CD4-positive, alpha-beta T cell treated with Interleukin-12 subunit alpha and Interleukin-12 subunit beta, for 1 hour (primary cell): ENCODE measurements at places on chromosomes 6 and 20.

DNA sequence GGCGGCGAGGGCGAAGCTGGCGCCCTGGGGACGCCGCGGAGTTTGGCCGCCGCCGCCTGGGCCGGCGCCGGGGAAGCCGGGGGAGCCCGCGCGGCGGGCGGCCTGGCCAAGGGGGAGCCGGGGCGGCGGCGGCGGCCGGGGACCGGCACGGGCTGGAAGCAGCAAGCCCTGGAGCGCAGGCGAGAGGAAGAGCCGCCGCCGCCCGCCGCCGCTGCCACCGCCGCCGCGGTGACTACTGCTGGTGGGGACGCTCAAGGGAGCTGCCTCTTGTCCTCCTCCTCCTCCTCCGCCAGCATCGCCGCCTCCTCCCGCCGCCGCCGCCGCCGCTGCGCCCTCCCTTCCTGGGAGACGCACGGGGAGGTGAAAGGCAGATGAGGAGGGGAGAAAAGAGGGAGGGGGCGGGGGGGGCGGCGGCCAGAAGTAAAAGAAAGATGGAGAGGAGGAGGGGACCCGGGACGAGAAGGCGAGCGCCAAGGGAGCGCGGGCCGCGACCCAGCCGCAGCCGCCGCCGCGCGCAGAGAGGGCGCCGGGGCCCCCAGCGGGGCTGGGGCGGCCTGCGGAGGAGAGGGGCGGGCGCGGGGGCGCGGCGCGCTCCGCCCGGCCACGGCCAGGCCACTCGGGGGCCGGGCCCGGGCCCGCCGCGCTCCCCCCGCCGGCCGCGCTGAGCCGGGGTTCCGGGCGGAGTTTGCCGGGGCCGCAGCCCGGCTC lies 846 bp downstream of the PDE10A start:
- DNase-seq: no peak

- DNase-seq: no peak
These were observed 166.5 kb downstream of the SOBP start for GRCh38 chr6:107656401-107656800.

GRCh38 chr20:62381842-62382241 lies 5.1 kb upstream of the RPS21 start:
- no peak for DNase-seq

GRCh38 chr20:50562262-50562701 lies 52.1 kb downstream of the PTPN1 start:
- no peak for DNase-seq

- DNase-seq: no peak
These were observed 11.8 kb upstream of the SCAF8 start for GRCh38 chr6:154721460-154721859.

DNA sequence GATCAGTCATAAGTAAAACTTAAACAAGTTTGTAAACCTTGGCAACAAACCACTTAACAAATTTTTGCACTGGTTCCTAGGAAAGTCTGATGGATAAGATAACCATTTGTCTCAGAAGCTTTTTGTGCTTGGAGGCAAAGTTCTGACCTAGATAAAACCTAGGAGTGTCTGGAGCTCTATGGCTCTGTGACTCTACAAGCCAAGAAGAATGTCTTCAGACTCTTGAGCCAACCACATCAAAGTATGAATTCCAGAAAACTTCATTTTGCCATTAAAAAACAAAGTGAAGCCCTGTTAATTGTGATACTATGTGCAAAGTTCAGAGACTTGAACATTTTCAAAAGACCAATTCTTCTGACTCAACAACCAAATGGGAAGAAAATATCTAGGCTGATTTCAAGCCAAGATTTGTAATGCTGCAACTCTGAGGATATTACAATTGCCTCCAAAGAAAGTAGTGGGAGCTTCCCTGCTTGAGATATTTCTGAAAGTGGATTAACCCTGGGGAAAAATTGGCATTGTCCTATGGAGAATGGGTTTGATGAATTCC lies 158.1 kb upstream of the FOXQ1 start:
- no peak for DNase-seq

- peak; percentile 70 for DNase-seq
These were observed 67.4 kb downstream of the ZBTB2 start for GRCh38 chr6:151323791-151324487.

GRCh38 chr6:9307786-9308185 lies 872.4 kb upstream of the SLC35B3 start:
- DNase-seq: no peak

DNA sequence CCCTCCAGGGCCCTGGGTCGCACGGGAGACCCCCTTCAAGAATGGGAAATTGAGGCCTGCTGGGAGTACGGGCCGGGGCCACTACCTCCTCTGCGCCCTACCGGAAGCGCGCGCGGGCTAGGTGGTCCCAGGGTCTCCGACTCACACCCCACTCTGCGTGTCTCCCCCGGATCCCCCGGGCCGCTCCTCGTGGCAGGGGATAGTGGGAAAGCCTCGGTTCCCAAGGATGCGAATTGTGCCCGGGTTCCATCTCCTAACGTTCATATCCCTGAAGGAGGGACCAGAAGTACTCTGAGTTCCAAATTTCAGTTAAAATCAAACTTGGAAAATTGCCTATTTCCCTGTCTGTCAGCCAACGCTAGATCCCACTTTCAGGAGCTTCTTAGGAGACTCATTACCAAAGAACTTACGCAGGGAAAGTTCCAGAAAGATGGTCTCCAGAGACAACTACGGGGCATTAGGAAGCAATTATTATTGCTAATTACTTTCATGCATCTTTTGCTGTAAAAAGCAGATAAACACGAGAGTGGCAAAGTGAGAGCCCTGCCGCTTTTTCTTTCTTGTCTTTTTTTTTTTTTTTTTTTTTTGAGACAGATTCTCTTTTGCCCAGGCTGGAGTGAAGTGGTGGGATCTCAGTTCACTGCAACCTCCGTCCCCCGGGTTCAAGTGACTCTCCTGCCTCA lies 858 bp downstream of the FAM83D start:
- no peak for DNase-seq

- no peak for DNase-seq
These were observed 61.9 kb upstream of the NRSN1 start for GRCh38 chr6:24064106-24064505.
